Omental fat pad (tissue), 4 donors: ENCODE measurements at places on chromosomes 3 and 15. TPM values are rescaled to one million over a fixed set of nuclear protein-coding genes. Genes with fewer than 3 reads are reported as not detected.

DNA sequence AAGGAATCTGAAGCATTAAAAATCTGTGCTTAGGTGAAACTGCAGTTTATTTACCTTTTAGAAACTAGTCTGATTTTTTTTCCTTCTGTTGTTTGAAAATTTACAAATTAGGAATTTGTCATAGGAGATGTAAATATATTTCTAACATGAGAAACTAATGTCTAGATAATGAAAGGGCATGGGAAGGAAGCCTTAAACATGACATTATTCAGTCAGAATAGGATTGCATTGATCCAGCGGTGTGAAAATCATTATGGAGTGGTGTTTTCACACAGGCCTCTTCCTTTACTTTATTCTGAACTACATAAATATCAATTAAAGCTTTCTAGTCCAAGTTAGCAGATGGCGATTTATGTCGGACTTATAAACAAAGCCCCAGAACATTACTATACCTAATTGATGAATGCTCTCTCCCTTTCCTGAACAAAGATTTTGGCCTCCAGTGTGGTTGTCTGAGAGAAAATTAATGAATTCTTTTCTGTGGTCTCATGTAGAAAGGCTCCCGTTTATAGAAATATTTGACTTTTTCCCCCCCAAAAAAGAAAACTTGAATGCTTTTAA is 37.9 kb downstream of the FNDC3B start:
- no peak for DNase-seq

- DNase-seq = no peak
Observed at GRCh38 chr3:151283907-151284461, 5.6 kb upstream of the P2RY14 start.

- DNase-seq = no peak
Observed at GRCh38 chr3:77902675-77903074, 862.8 kb downstream of the ROBO2 start.

DNA sequence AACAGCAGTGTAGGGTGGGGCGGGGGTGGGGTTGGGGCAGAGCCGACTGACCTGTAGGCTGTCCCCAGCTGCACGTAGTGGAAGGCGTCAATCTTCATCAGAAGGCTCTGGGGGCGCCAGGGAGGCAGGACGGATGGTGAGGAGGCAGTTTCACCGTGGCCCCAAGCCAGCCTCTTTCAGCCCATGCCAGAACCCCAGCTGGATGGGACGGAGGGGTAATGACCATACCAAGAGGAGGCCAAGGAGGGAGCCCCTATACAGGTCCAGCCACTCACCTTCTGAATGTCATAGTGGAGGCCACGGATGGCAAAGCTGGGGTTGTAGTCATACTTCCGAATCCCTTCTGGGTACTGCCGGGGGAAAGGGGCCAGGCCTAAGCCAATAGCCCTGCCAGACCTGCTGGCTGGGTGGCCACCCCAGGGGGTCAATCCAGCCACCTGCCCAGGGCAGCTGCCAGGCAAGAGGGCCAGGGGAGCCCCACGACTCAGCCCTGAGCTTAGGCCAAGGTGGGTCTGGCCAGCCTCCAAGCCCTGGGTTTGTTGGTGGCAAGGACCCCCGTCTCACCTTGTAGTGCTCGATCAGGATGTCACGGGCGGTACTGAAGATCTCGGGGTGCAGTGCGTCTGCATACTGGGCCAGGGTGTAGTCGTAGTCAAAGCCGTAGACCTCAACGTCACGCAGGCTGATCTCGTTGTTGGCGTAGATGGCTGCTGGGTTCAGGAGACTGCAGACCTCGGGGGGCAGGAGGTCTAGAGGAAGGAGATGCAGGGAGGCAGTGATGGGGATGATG is 4.9 kb downstream of the NT5DC2 start:
- no peak for DNase-seq

- DNase-seq = no peak
Observed at GRCh38 chr15:97162805-97163495, 797.6 kb upstream of the ARRDC4 start.

DNA sequence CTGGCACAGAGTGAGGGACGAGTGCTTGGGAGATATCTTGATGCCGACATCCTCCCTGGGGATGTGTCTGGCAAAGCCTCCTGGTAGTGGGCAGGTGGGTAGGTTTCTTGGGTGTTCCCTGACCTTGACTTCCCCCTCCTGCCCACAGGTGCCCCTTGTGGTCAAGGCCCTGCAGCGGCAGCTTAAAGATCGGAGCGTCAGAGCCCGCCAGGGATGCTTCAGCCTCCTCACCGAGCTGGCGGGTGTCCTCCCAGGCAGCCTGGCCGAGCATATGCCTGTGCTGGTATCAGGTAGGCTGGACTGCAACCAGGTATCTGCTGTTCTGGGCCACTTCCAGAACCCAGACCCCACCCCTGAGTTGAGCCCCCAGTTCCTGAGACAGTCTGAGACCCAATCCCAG is 19.2 kb downstream of the CAND2 start:
- no peak for DNase-seq

- no peak for DNase-seq
Observed at GRCh38 chr15:63015618-63016017, 26.9 kb upstream of the TPM1 start.

DNA sequence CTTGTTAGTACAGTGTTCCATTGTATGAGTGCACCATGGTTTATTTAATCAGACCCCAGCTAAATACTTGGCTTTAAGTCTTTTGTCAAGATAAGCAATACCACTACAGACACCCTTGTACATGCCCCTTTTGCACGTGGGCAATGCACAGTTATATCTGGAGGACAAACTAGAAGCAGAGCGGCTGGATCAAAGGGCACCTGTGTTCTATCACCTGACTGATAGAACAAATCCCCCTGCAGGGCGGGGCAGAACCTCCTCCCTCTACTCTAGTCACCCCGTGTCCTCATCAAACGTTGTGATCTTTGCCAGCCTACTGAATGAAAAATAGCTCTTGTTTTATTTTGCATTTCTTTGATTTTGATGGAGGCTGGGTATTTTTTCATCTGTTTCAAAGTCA is 314.9 kb downstream of the TLE3 start:
- DNase-seq = no peak

GRCh38 chr3:94162700-94163099 is 99.8 kb downstream of the NSUN3 start:
- DNase-seq = no peak

DNA sequence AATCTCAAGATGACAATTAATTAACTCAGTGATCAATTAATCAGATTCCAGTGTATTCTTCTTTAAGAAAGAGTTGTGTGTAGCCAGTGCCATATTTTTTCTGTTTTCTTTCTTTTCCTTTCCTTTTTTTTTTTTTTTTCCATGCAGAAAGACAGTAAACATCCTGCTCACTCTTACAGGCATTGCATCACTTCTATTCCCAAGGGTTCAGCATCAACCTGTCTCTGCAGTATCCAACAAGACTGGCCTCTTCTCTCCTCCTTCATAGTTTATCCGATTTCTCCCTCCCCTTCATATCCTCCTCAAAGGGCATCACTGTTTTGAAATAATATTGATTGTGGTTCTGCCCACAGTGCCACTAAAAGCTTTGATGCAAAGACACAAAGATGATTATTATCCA is 17.0 kb upstream of the SLC9A9 start:
- DNase-seq = no peak

DNA sequence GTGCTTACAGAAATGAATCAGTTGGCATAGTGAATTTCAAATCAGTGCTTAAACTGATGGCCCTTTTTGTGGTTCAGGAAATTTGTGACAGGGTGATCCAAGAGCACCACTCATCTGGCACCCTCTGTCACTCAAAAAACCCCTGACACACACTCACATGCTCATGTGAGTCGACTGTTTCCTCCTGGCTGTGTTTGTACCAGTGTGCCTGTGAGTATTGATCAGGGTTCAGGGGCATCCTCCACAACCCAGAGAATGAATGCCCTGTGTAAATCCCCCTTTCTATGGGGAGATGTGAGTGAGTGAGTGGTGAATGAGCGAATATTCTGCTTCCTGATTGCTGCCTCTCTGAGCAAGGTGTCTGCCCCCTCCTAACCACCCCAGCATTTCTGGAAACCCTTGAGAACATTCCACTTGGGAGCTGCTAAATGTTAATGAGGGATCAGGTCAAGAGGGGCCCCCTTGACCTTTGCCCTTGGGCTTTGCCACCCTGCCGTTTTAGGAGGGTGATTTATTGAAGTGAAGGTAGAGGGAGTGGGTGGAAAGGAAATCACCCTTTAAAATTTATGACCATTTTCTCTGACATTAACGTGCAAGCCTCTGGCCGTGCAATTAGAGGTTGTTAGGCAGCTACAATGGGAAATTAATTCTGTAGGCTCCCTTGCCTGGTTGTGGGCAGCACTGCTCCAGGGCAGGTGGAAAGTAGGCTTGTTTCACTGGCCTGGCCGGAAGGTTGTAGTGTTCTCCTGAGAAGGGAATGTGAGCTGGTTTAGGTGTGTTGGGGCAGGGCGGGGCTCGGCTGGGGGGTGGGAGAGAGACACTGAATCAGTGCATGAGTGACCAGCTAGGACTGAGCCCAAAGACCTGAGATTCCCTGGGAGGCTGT is 87.2 kb downstream of the SLCO3A1 start:
- no peak for DNase-seq

Gene GOLGA8N
- total RNA-seq = 9.2 TPM

Gene SNTN
- total RNA-seq = not detected

Gene NDUFB5
- total RNA-seq = 113 TPM

Gene KBTBD13
- not detected for total RNA-seq

Gene TP63
- total RNA-seq = 0.19 TPM

Gene FGF12
- 2.8 TPM for total RNA-seq
